ENCODE measurements at places on chromosomes 7 and 10. TPM values are rescaled to one million over a fixed set of nuclear protein-coding genes. Genes with fewer than 3 reads are reported as not detected.

- no peaks in the 10 kb centered on the region for H3K27me3 ChIP-seq
- no peak overlapping the region for H3K4me3 ChIP-seq
- no peak for DNase-seq
- no peak overlapping the region for H3K27ac ChIP-seq
These were observed 268.9 kb downstream of the ADK start for GRCh38 chr10:74419958-74420375.

- no peaks in the 10 kb centered on the region for H3K27me3 ChIP-seq
- no peaks in the 10 kb centered on the region for H3K36me3 ChIP-seq
- H3K4me3 ChIP-seq, result no peak overlapping the region
- no peak overlapping the region for H3K27ac ChIP-seq
- H3K4me1 ChIP-seq, result no peaks in the 10 kb centered on the region
- DNase-seq, result no peak
These were observed 22.8 kb downstream of the CDK14 start for GRCh38 chr7:90618876-90619275.

DNA sequence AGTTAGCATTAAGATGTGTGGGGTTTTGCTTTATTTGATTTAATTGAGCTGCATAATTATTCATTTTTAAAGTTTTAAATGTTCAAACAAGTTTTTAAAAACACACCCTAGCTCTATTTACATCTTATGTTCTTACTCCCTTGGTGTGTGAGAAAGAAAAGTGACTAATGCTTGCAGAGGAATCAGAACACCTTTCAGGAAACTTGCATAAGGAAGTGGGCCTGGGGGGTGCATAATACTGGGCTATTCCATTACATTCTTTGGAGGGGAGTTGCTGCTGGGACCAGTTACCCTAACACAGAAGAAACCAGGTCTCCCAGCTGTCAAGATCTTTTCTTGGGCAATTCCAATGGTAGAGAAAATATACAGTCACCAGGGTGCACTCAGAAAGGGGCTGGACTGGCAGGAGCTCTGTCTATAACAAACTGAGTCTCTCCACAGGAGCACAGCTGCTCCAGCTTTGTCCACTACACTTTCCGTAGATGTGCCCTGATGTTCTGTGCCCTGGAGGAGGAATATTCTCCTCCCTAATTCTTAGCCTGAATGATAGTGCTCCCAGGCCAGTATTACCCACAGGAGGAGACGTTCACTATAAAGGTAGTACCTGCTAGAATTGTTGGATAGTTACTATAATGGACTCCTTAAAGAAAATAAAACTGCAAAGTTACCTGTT lies 304.2 kb downstream of the CDC14C start:
- no peaks in the 10 kb centered on the region for H3K27me3 ChIP-seq
- no peak for DNase-seq
- no peaks in the 10 kb centered on the region for H3K36me3 ChIP-seq
- H3K4me3 ChIP-seq, result no peak overlapping the region

ADAM22 gene
- total RNA-seq, result 4.2 TPM

BAG3 gene
- total RNA-seq, result 131 TPM

DNA sequence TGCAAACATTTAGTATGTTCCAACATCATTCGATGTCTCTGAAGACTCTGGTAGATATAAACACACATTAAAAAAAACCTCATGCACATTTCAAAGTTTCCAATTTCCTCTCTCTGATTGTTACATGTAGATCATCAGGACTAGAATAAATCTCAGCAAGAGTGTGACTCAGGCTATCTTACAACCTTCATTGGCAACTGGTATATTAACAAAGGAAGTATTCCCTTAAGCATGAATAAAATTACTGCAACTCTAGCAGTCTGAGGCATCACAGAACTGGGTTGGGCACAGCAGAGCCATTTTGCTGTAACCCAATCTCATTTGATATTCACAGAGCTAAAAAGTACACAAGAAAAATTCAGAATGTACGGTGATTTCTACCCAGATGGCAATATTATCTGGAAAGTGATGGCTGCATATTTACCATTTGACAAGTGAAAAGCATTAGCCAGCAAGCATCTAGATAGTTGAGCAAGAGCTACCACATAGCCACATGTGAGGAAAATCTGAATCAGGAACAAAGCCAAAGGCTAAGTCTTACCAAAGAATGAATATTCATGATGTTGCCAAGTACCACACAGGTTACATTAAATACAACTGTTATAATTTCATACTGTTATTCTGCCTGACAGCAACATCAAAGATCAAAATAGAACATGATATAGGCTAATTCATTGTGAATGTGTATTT lies 232.2 kb downstream of the CRPPA start:
- no peak overlapping the region for H3K4me3 ChIP-seq
- H3K36me3 ChIP-seq, result no peaks in the 10 kb centered on the region
- no peaks in the 10 kb centered on the region for H3K4me1 ChIP-seq
- no peak for DNase-seq

TMEM225B gene
- total RNA-seq, result 0.31 TPM

GRCh38 chr7:64558323-64558705 lies 4.6 kb downstream of the ZNF680 start:
- H3K36me3 ChIP-seq, result no peaks in the 10 kb centered on the region
- no peak overlapping the region for H3K4me3 ChIP-seq
- peaks cover 24% of the 10 kb centered on the region for H3K4me1 ChIP-seq
- H3K27me3 ChIP-seq, result no peaks in the 10 kb centered on the region

CYP2E1 gene
- 1.1 TPM for total RNA-seq

- no peak overlapping the region for H3K27ac ChIP-seq
- no peaks in the 10 kb centered on the region for H3K4me1 ChIP-seq
- no peak overlapping the region for H3K4me3 ChIP-seq
- no peaks in the 10 kb centered on the region for H3K36me3 ChIP-seq
These were observed 152.8 kb downstream of the AMPH start for GRCh38 chr7:38478404-38478803.

DNA sequence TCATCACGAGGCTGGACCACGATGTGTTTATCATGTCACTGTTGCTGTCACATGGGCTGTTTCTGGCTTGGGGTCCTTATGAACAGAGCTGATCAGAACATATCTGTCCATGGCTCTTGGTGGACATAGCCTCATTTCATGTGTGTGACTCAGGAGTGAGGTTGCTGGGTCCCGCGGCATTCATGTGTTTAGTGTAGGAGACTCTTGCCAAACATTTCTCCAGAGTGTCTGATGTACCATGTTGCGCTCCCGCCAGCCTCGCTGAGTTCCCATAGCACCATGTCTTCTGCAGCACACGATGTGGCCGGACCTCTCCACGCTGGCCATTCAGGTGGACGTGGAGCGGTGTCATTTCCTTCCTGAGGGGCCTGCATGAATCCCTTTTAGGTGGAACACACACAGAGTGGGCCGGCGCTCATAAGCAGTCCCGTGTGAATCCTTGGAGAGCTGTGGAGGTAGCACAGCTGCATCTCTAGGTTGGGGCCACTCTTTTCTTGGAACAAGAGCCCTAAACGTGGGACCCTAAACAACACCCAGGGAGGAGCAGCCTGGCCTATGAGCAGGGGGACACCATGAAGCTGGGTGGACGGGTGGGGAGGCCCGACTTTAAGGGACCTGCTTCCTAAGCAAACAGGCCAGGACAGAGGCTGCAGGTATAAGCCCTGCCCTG lies 134.6 kb downstream of the LHPP start:
- DNase-seq, result no peak
- no peaks in the 10 kb centered on the region for H3K36me3 ChIP-seq
- no peak overlapping the region for H3K27ac ChIP-seq
- H3K27me3 ChIP-seq, result no peaks in the 10 kb centered on the region
- H3K4me3 ChIP-seq, result no peak overlapping the region
- no peaks in the 10 kb centered on the region for H3K4me1 ChIP-seq

CDC14C gene
- not detected for total RNA-seq

COL13A1 gene
- 1.0 TPM for total RNA-seq

DNA sequence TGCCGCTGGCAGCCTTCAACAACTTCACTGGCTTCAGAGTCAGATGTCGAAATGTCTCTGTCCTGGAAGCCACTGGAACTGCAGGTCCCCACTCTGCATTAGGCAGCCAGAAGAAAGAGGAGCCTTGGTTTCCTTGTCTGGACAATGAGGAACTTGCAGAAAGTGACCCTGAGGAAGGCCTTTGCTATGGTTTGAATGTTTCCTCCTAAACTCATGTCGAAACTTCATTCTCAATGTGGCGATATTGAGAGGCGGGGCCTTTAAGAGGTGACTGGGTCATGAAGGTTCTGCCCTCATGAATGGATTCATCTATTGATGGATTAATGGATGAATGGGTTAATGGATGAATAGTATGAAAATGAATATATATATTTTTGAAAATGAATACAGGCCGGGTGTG lies 61.6 kb upstream of the GPR26 start:
- no peak for DNase-seq
- H3K4me3 ChIP-seq, result no peak overlapping the region
- H3K4me1 ChIP-seq, result no peaks in the 10 kb centered on the region
- peaks cover 49% of the 10 kb centered on the region for H3K27me3 ChIP-seq

- H3K27me3 ChIP-seq, result no peaks in the 10 kb centered on the region
- no peak overlapping the region for H3K27ac ChIP-seq
- no peaks in the 10 kb centered on the region for H3K36me3 ChIP-seq
- DNase-seq, result no peak
- H3K4me1 ChIP-seq, result peaks cover 4% of the 10 kb centered on the region
These were observed 189.6 kb downstream of the ADAM12 start for GRCh38 chr10:126198681-126199080.

GIMAP5 gene
- total RNA-seq, result 0.51 TPM

GALNT11 gene
- total RNA-seq, result 48.7 TPM

DNA sequence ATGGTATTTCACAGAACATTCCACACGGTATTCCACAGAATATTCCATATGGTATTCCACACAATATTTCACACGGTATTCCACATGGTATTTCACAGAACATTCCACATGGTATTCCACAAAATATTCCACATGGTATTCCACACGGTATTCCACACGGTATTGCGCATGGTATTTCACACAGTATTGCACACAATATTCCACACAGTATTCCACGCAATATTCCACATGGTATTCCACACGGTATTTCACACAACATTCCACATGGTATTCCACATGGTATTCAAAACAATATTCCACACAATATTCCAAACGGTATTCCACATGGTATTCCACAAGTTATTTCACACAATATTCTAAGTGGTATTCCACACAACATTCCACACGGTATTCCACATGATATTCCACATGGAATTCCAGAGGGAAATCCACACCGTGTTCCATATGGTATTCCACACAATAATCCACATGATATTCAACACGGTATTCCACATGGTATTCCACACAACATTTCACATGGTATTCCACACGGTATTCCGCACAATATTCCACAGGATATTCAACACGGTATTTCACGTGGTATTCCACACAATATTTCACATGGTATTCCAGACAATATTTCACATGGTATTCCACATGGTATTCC lies 136.7 kb upstream of the CHST15 start:
- H3K27me3 ChIP-seq, result no peaks in the 10 kb centered on the region
- H3K4me3 ChIP-seq, result no peak overlapping the region
- no peaks in the 10 kb centered on the region for H3K36me3 ChIP-seq
- H3K4me1 ChIP-seq, result no peaks in the 10 kb centered on the region
- no peak overlapping the region for H3K27ac ChIP-seq

Data from Panc1 (cell line).